ENCODE measurements at places on chromosomes 11 and 22.

DNA sequence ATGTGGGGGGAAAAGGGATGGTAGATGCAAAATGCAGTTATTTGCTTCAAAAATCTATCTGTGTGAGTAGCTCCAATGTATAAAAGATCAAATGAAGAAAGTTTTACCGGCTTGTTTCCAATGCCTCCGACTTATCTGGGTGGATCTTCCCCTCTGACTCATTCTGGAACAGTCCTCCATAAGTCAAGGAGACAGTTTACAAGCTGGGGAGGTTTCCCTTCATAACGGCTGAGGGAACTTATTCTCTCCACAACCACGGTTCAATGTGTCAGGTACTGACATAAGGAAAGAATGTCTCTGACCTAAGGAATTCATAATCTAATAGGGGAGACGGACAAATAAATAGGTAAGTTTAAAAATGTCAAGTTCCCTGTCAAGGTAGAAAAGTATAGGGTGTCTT, 49.7 kb upstream of the BIRC3 start:
- DNase-seq, result no peak

- no peak for DNase-seq
Observed at GRCh38 chr11:114775875-114776621, 97.7 kb downstream of the NXPE2 start.

- DNase-seq, result no peak
Observed at GRCh38 chr22:24028533-24028932, 17.4 kb downstream of the CABIN1 start.

DNA sequence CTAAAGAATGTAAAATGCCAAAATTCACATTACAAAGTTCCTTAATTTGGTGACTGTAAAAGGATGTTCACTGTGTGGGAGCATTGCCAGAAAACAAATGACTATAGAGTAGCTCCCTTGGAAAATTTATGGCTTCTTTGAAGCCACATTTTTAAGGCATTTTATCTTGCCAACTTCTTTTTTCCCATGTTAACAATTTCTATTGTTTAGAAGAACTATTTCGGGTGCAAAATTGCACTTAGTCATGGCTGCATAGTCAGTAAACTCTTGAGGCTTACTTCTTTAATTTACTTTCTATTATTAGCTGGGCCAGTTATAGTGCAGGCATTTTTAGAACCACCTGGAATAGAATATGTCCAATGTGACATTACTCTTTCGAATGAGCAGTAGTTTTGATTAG, 515.3 kb downstream of the JRKL start:
- no peak for DNase-seq

- no peak for DNase-seq
Observed at GRCh38 chr11:36186340-36187175, 102.7 kb downstream of the COMMD9 start.

GRCh38 chr11:121757480-121758125, 304.8 kb upstream of the SORL1-AS1 start:
- DNase-seq, result no peak

DNA sequence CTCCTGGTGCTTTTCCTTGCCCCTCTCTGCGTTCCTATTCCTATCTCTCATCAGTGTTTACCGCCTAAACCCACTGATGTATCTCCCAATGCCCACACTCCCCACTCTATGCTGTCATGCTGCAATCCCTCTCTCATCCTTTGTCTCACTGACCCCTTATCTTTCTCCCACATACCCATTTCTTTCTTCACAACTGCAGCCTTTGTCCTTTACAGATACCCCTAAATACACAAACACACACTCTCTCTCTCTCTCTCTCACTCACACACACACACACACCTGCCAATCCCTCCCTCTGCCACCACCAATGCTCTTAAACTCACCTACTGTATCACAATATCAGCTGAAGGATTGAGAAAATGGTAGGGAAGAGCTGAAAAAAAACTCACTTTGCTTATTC, 5.3 kb upstream of the OR52B2 start:
- no peak for DNase-seq

DNA sequence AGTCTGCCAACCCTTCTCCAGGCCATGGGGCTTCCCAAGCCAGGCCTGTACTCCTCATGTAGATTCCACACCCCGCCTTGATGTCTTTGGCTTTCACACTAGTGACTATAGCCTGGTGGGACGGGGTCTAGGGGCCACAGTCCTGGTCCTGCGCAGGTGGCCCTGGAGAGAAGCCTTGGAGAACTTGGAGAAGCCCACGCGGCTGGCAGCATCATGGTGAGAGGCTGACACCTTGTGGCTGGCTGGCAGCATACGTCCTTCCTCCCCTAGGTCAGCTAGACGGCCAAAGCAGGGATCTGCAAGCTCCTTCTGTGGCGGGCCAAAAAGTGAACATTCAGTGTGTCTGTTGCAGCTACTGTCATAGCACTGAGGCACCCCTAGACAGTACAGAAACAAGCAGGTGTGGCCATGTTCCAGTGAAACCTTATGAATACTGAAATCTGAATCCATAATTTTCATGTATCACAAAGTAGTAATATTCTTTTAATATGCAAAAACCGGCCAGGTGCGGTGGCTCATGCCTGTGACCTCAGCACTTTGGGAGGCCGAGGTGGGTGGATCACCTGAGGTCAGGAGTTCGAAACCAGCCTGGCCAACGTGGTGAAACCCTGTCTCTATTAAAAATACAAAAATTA, 42.0 kb downstream of the FAM83F start:
- peak; percentile 73 for DNase-seq

DNA sequence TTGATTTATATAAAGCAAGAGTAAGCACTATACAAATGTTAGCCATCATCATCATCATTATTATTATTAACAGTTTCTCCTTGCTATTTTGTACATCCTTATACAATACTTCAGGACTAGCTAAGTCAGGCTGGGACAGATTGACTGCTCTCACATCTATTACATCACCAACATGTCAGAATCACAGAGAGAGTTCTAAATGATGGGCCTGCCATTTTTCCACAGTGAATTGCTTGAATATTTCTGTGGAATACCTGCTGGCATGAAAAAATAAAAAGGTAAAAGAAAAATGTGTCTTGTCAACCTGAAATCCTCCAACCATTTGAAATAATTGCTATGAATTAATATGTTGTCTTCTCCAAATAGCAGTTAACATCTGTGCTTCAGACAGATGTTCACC, 1311.3 kb downstream of the FAM181B start:
- no peak for DNase-seq

DNA sequence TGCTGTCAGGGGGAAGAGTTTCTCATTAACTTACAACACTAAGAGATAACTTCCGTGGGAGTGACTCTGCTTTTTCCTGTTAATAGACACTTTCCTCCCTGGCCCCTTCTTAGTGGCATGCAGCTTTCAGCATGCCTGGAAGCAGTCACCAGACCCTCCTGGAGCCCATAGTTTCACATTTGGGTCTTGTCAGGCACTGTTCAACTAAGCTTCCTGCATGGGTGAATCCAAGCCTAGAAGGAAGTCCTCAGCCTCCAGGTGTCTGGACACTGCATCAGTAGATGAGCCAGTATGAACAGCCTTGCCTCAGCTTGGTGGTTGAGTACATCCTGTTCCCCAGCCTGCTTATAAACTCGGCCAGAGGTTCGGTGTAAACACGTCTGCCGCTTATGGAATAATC, 68.1 kb downstream of the PPP6R3 start:
- DNase-seq, result no peak

DNA sequence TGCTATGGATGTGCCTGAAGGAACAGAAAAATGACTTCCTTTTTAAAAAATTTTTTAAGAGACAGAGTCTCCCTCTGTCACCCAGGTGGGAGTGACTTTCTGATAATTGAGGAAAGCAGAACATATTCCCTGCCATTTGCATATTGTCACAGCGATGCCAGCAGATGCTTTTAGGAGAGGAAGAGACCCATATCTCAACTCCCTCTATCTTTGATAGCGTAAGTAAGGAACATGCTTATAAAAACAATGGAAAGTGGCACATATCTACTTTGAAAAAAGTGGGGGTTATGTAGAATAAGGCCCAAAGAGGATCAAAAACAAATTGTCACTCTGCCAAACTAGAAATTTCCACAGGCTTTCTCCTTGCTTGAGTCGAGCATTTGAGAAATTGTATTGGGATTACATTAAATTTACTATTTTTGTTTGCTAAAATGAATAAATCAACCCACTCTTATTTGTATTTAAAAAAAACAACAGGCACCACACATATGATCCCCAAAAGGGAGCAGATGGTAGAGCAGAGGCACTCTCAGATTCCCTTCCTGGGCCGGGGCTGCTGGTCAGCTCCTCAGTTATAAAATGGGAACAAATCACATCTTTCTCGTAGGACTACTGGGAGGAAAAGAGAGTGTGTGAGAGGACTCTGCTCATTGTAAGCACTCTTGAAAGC, 68.8 kb upstream of the TSPAN18 start:
- no peak for DNase-seq

DNA sequence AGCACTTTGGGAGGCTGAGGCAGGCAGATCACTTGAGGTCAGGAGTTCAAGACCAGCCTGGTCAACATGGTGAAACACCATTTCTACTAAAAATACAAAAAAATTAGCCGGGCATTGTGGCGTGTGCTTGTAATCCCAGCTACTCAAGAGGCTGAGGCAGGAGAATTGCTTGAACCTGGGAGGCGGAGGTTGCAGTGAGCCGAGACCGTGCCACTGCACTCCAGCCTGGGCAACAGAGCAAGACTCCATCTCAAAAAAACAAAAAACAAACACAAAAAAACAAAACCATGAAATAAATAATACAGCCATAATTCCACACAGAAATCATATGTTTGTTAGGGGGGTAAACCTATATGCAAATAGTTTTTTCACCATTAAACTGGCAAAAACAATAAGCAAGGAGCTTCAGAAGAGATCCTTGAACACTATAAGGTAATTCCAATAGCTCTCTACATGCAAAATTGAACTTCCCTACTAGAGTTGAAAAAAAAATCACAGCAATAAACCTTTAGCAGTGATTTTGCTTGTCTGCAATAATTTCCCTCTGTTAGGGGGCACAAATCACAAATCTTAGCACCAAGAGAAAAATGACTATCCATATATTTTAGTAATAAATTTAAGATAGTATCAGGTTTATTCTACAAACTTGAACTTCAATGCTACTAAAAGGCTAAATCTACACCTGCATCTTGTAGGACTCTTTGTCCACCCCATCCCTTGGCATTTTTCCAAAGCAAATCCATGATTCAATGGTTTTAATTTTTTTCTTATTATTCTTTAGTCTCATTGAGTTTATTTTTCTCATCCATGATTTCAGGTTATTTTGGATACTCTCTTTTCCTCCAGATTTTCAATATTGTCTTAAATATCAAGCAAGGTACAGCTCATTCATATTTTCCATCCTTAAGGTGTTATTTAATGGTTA, 3.9 kb downstream of the CSTF3 start:
- no peak for DNase-seq

DNA sequence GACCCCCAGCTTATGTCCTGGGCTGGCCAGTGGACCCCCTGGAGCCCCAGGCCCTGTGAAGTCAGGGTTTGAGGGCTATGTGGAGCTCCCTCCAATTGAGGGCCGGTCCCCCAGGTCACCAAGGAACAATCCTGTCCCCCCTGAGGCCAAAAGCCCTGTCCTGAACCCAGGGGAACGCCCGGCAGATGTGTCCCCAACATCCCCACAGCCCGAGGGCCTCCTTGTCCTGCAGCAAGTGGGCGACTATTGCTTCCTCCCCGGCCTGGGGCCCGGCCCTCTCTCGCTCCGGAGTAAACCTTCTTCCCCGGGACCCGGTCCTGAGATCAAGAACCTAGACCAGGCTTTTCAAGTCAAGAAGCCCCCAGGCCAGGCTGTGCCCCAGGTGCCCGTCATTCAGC, 24.6 kb downstream of the CSF2RB start:
- DNase-seq, result no peak

GRCh38 chr11:102489186-102490145, 36.9 kb upstream of the TMEM123 start:
- no peak for DNase-seq

DNA sequence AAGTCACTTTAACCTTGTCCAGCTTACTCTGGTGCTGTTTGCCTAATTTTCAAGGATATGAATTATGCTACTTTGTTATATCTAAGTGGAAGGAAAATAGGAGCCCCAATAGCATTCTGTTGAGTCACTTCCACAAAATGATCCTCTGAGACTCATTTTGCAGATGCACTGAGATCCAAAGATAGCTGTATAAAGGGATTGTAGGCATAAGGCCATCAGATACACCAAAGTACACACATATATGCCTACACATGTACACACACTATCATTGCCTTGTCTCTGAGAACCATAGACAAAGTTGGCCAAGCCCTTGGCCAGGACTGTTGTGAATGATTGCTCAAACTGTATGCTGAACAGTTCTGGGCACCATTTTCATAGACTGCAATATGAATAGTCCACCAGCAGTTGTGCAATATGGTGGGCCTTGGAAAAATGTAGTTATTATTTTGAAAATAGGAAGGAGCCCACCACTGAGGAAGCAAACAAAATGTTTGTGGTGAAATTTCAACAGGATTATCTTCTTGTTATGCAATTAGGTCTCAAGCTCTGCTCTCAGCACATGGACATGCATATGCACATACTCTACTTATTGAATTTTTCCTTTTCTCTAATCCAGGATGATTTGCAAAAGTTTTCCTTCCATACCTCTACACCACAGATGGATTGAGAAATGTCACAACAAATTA, 186.0 kb upstream of the CTSC start:
- DNase-seq, result no peak

GRCh38 chr11:6666302-6667183, 10.9 kb upstream of the DCHS1 start:
- no peak for DNase-seq

GRCh38 chr11:68461575-68461917, 994 bp downstream of the PPP6R3 start:
- no peak for DNase-seq

- DNase-seq, result no peak
Observed at GRCh38 chr11:59179121-59179520, 7.2 kb downstream of the DTX4 start.

GRCh38 chr11:129224538-129224937, 32.4 kb upstream of the ARHGAP32 start:
- DNase-seq, result no peak

DNA sequence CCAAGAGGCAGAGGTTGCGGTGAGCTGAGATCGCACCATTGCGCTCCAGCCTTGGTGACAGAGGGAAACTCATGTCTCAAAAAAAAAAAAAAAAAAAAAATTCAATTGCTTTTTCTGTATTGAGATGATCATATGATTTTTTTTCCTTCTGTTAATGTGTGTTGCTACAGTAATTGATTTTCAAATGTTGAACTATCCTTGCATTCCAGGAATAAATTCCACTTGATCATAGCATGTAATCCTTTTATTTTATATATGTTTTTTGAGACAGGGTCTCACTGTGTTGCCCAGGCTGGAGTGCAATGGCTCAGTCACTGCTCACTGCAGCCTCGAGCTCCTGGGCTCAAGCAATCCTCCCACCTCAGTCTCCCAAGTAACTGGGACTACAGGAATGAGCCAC, 33.3 kb downstream of the MOV10L1 start:
- no peak for DNase-seq

DNA sequence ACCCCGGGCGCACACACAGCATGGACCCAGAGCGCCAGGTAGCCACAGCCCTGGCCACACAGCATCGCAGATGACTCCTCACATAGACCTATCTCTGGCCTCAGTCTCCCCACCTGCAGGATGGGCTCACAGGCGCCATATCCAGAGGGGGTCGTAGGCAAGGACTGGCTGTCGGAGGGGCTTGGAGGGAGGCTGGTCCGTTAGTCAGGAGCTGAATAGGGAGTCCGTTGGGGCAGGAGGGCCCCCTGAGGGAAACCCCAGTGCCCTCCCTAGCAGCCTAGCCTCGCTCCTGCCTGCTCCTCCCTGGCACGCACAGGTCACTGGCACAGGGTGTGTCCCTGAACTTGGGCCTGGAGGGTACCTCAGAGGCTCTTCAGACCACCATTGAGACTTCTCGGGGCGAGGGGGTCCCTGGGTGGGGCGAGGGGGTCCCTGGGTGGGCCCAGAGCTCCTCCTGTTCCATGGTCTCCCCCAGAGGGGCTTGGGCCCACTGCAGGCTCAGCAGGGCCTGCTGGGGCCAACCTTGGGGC, 2.0 kb downstream of the PLXNB2 start:
- no peak for DNase-seq
